ENCODE measurements at places on chromosomes 7 and 10.

DNA sequence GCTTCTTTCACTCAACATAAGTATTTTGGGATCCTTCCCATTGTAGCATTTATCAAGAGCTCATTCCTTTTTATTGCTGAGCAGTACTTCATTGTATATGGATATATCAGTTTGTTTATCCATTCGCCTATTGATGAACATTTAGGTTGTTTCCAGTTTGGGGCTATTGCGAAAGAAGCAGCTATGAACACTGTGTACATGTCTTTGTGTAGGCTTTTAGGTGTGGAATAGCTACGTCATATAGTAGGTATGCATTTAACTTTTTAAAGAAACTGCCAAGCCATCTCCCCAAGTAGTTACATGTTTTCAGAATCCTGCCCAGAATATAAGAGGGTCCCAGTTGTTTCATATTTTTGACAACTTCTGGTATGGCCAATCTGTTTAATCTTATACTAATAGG, 468.1 kb downstream of the IPMK start:
- no peak for DNase-seq

DNA sequence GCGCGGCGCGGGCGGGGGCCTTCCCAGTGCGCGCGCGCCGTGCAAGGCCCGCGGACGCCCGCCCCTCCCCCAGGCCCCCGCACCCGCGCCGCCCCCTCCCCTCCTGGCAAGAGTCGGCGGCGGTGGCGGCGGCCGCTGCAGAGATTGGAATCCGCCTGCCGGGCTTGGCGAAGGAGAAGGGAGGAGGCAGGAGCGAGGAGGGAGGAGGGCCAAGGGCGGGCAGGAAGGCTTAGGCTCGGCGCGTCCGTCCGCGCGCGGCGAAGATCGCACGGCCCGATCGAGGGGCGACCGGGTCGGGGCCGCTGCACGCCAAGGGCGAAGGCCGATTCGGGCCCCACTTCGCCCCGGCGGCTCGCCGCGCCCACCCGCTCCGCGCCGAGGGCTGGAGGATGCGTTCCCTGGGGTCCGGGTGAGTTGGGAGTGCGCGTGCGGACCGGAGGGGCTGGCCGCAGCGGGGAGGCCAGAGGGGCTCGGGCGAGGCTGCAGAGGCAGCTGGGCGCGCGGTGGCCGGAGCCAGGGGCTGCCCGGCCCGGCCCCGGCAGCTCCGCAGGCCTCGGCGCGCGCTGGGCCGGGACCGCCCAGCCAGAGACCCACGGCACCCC, at the start of gene BMPR1A:
TSS of gene BMPR1A (plus strand) at position 109 of the 602 bp plus-strand sequence. CDS start 119,400 bp downstream, outside the sequence.
- DNase-seq: peak; percentile 91

GRCh38 chr10:80519936-80520650, 17.6 kb upstream of the SH2D4B start:
- no peak for DNase-seq

DNA sequence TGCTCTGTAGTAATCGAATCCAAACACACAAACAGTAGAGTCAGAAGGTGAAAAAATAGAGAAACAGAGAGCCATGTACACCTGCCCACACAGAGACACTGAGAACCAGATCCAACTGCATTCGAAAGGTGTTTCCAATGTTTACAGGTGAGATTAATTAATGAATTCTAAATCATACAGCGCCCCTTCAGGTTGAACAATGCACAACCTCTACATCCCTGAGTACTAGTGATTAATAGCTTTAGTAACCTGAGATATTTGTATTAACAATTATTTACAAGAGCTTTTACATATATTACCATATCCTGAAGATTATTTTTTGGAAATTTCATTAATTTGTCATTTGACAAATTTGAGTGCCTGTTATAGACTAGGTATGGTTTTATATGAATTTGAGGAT, 7.6 kb upstream of the MRC1 start:
- no peak for DNase-seq

- DNase-seq: no peak
Measured at GRCh38 chr7:107684287-107684686, 23.7 kb downstream of the SLC26A4 start.

- DNase-seq: no peak
Measured at GRCh38 chr10:43387678-43388032, 16.2 kb downstream of the FXYD4 start.

- no peak for DNase-seq
Measured at GRCh38 chr10:100730725-100731406, 14.5 kb upstream of the PAX2 start.

DNA sequence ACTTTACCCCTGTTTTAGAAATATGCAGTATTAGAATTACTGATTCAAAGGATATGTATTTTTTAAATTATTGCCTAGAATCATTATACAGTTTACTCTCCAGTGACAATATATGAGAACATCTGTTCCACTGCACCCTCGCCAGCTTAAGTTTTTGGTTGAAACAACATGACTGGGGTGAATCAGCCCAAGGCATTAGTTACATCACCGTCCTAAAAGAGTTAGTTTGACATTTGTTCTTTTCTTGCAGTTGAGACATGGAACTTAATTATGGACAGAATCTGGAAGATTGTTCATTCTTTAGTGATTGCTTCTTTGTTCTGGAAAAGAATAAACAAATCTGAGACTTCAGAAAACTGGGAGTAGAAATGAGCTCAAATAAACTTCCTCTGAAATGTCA, 167.3 kb upstream of the DKK1 start:
- no peak for DNase-seq

GRCh38 chr10:59872892-59873463, 33.4 kb downstream of the CCDC6 start:
- DNase-seq: no peak

DNA sequence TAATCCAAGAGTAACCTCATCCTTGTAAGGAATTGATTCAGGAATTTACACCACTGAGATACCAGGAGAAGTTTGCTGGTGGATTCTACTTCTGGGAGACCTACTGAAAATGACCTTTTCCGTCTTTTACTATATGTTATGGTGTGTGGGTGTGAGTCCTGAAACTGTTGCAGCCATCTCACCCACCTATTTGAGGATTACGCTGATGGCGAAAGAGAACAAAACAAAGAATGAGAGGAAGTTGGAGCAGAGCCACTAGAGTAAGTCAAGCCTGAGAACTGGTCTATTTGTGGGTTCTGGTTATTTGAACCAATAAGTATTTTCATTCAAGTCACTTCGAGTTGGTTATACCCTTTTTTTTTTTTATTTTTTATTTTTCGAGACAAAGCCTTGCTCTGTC, 12.7 kb upstream of the ABCC2 start:
- DNase-seq: no peak

- no peak for DNase-seq
Measured at GRCh38 chr10:966466-967235, 21.6 kb upstream of the GTPBP4 start.

GRCh38 chr10:104642658-104643302, 1.7 kb downstream of the SORCS3 start:
- DNase-seq: peak; percentile 93

DNA sequence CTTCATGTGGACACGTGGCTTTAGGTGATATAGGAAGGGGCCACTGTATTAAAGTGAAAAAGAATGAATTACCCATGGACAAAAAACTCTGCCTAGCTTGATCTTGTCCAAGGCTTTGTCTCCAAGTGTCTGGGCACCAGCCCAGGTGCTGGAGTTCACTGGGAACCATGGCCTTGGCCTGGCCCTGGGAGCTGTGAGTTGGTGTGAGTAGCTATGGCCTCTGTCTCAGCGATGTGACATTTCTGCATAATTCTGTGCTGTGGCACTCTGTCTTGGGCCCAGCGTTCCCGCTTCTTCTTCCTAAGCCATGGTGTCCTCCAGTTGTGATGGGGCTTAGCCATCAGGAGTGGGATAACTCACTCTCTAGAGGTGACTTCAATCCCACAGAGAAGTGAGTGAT, 119.0 kb upstream of the PPP2R2D start:
- no peak for DNase-seq

DNA sequence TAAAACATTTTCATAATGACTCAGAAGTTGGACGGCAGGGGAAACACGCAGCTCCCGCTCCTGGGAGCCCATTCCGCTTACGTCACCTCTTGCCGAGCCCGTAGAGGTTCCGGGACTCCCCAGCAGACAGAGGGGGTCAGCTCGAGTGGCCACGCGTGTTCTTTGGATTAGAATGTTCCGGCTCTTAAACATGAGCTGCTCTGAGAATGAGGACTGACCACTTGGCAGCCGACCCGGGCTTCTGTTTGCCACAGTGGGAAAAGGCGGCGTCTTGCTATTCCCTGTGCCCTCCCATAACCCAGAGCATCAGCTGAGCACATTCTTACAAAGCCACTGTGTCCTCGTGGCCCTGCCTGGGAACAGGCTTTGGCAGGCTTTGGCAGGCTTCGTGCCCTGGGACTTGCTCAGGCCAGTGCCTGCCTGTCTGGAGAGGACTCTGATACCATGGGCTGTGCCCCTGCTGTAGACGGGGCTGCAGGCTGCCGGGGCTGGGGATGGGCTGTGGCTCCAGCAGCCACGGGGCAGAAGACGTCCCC, 40.1 kb downstream of the PFKP start:
- DNase-seq: no peak

- DNase-seq: no peak
Measured at GRCh38 chr7:30698481-30698880, 16.2 kb upstream of the CRHR2 start.

DNA sequence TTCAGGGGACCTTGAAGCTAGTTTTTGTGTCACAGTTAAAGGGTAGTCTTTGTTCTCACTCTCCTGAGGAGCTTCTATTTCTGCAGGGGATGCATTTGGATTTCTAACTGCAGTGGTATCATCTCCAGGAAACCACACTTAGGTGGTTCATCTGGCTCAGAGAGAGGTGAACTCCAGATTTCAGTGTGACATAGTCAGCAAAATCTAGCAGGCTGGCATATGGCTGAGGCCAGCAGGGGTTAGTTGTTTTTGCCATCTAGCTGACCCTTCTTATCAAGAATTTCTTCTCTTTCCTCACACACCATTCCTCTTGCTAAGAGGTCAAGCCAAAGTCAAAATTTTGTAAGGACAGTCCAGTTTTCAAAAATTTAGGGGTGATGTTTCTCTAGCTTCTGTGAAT, 248.2 kb downstream of the REEP3 start:
- DNase-seq: no peak

- no peak for DNase-seq
Measured at GRCh38 chr7:107994421-107995030, 8.4 kb downstream of the LAMB1 start.

DNA sequence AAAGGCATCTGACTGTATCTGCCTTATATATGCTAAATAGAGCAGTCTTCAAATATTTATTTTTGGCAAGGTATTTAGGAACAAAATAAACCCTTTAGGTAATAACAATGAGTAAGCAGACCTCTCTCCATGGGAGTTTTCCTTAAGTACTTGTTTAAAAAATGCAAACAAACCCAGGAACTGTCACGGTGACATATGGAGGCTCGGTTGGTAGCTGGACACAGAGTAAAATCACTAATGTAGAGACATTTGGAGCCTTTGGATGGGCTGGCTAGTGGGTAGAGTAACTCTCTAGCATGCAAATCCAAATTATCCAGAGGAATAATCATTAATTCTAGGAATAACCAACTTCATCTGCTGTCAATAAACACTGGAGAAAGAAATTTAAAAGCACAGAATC, 71.6 kb upstream of the LAMB4 start:
- DNase-seq: no peak

DNA sequence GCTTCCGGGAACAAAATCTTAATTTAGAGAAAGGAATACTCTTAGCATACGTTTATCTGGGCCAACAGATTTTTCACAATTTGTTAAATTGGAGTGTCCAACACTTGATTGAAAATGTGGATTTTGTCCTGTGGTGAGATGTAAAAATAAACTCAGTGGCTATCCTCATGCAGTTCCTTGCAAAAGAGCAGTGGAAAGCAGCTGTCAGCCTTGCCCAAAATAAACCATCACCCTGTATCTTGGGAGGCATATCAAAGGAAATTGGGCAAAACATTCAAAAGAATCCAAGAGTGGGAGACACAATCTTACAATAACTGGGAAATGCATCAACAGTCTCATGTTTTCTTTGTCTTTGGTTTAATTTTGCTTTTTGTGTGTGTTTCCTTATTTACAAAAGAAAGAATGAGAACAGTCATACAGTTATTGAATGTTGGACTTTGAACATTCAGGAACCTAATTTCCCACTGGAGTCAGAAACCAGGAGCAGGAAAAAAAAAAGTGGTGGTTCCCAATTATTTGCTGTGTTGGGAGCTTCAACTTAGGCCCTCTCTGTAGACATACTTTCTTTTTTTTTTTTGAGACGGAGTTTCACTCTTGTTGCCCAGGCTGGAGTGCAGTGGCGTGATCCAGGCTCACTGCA, 44.4 kb upstream of the DGKI start:
- no peak for DNase-seq

DNA sequence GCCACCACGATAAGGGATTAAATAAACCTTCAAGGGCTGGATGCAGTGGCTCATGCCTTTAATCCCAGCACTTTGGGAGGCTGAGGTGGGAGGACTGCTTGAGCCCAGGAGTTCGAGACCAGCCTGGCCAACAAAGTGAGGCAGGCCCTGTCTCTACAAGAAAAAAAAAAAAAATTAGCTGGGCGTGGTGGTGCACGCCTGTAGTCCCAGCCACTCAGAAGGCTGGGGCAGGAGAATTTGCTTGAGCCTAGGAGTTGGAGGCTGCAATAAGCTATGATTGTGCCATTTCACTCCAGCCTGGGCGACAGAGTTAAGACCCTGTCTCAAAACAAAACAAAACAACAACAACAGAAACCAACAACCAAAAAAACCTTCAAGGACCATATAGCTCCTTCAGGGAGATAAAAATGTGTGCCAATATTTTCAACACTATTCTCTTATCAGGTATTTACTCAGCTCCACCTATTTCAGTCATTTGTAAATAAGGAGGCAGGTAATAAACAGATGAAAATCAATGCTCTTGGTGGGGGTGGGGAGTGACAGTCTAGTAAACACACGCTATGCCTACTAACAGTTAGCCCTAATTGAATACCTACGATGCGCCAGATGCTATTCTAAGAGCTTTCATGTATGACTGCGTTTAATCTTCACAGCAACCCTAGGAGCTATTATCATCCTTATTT, 13.2 kb downstream of the BAIAP2L1 start:
- DNase-seq: no peak

GRCh38 chr10:3260066-3260834, 87.7 kb upstream of the PITRM1 start:
- DNase-seq: no peak

DNA sequence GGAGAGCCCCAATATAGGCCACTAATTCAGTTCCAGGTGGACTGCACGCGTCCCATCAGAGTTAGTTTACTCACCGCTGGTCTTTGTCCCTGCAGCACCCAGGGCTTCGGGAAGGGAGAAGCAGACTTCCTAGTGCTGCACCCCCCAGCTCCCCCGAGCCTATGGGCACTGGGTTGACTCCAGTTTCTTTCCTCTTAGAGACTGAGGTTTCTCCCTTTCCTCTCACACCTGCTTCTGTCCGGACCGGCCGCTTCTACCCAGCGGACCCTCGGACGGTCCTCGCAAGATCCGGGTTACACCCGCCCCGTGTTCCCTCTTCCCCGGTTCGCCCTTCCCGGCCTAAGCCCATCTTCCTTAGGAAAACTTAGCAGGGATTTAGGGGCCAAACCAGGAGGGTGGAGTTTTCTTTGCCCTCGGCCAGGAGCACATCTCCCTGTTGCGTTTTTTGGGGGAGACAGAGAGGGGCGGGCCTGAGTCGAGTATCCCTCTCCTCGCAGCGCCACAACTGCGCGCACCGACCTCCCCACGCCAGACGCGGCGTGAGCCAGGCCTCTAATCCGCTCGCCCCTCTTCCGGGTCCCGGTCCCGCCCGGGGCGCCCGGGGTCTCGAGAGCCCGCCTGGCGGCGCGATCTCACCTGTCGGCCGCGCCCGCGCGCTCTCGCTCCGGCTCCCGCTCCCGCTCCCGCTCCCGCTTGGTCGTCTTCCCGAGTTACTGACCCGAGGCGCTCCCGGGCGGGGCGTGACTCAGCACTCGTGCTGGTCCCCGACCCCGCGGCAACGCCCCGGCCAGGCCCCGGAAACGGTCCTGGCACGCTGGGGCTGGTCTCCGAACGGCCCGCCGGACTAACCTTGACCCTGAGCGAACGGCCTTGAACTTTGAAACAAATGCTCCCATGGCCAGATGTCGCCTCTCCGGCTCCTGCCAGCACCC, at the start of gene AIFM2:
TSS of gene AIFM2 (minus strand) at position 728 of the 932 bp plus-strand sequence. CDS start 8,741 bp downstream, outside the sequence.
- DNase-seq: peak; percentile 79

Measured in H9 (cell line).